ENCODE measurements at places on chromosomes 3 and 15.

DNA sequence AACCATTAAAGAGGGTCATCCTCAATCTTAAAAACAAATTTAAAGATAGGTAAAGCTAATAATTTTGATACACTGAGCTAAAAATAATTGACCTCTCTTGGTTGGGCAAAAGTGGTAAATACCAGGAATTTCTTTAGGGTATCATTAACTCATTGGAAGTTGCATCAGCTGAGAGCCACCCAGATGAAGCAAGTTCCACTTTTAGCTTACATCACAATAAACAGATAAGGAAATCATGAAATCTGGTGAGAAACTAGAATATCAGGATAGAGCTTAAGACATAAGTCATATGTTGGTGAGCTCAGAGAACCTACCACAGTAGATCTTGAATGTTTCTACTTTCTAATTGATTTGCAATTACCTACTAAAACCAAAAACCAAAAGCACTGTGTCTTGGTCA lies 97.4 kb upstream of the SLC2A2 start:
- no peak for DNase-seq

DNA sequence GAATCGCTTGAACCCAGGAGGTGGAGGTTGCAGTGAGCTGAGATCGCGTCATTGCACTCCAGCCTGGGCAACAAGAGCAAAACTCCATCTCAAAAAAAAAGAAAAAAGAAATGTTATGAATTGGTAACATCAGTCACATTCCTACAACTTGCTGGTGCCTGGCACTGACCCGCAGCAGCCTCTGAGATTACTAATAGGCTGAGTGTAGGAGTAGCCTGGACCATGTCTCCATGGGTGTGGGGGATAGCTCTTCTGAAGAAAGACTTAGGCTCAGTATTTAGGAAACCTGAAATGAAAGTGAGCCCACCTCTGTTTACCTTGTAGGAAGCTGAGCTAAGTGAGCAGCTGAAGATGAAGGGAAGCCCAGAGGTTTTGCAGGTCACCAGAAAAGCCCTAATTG lies 148.3 kb downstream of the LRRC28 start:
- DNase-seq, result no peak

GRCh38 chr15:77584201-77584600 lies 48.5 kb downstream of the LINGO1 start:
- DNase-seq, result no peak

DNA sequence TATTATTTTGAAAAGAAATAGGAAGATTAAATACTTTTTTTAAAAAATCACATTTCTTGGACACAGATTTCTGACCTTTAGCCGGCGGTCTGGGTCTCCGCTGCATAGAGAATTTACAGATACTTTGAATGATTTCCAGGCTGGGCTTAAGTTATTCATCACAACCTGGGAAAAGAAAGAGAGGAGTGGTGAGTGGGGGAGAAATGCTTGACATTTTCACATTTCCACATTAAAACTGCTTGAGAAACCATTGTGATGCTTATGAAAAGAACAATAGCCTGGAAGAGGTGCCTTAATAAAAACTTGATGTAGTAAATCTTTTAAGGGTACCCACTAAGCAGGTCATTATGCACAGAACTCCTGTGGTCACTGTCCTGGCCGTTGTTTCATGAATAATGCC lies 166.8 kb upstream of the MRPL3 start:
- DNase-seq, result no peak

DNA sequence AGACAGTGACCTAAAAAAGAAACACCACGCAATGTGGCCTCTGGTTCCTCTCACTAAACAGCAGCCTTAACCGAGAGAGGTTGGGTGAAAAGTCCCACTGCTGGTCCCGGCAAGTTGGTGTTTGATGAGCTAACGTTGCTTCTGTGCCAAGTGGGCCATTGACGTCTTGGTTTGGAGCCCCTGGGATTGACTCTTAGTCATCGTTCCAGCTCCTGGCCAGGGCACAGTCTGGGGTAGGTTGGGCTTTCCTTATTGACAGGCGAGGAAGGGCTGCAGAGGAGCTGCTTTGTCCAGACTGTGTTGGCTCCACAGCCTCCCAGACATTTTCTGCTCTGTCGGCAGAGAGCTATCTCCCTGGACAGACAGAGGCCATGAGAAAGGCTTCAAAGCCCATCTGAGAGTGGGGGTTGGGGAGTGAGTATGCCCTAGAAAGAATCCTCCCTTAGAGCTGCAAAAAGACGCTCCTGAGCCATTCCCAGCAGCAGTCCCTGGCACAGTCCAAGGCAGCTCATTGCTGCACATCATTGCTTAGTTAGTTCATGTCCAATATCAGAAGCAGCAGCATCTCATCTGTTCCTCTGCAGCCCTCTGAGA lies 28.6 kb upstream of the C3orf80 start:
- DNase-seq, result peak; percentile 4

DNA sequence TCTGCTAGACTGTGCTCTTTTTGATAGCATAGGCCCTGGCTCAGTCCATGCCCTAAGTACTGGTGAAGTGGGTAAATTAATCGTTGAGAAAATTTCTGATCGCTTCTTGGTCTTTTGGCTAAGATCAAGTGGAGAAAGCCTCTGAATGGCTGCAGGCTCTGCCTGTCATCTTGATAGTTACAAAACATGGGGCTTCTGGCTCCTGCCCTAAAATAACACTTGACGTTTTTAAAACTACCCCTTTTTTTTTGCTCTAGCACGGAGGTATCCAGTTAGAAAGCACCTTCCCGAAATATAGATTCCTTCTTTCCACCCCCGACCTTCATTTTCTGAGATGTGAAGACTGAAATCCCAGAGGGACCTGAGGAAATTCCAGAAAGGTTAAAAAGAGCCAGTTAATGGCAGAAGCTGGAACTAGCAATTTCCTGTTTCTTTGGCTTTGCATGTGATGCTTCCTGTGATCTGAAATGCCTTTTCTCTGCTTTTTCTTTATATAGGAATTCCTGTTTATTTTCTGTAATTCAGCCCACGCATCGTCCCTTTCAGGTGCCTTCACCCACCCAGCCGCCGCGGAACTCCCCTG lies 799 bp upstream of the C2CD4B start:
- DNase-seq, result no peak
